ENCODE measurements at places on chromosomes 7 and 10. TPM values are rescaled to one million over a fixed set of nuclear protein-coding genes. Genes with fewer than 3 reads are reported as not detected.

ATG9B gene
- total RNA-seq = 1.2 TPM

DNA sequence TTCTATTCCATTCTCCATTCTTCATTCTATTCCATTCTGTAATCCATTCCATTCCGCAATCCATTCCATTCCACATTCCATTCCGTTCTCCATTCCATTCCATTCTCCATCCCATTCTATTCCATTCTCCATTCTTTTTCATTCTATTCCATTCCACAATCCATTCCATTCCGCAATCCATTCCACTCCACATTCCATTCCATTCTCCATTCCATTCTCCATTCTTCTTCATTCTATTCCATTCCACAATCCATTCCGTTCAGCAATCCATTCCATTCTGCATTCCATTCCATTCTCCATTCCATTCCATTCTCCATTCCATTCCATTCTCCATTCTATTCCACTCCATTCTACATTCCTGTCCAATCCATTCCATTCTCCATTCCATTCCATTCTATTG, 85.2 kb downstream of the NSUN6 start:
- H3K27ac ChIP-seq = no peak overlapping the region
- no peaks in the 10 kb centered on the region for H3K4me1 ChIP-seq
- no peak overlapping the region for H3K4me3 ChIP-seq

CTBP2 gene
- 80.6 TPM for total RNA-seq

- H3K4me1 ChIP-seq = no peaks in the 10 kb centered on the region
- no peaks in the 10 kb centered on the region for H3K36me3 ChIP-seq
- H3K27me3 ChIP-seq = no peaks in the 10 kb centered on the region
- H3K4me3 ChIP-seq = no peak overlapping the region
Measured at GRCh38 chr7:18016547-18017444, 10.8 kb downstream of the PRPS1L1 start.

- no peak overlapping the region for H3K27ac ChIP-seq
- H3K36me3 ChIP-seq = no peaks in the 10 kb centered on the region
- no peak overlapping the region for H3K4me3 ChIP-seq
- no peaks in the 10 kb centered on the region for H3K27me3 ChIP-seq
Measured at GRCh38 chr10:103514244-103514643, 20.7 kb downstream of the NEURL1 start.

CH25H gene
- total RNA-seq = 5.6 TPM

GRCh38 chr10:133133471-133134231, 26.4 kb upstream of the KNDC1 start:
- H3K36me3 ChIP-seq = no peaks in the 10 kb centered on the region
- H3K27me3 ChIP-seq = no peaks in the 10 kb centered on the region
- H3K4me1 ChIP-seq = no peaks in the 10 kb centered on the region
- DNase-seq = no peak
- no peak overlapping the region for H3K27ac ChIP-seq

GRCh38 chr7:2732388-2732787, 44.4 kb downstream of the AMZ1 start:
- H3K36me3 ChIP-seq = peaks cover 3% of the 10 kb centered on the region
- no peaks in the 10 kb centered on the region for H3K27me3 ChIP-seq
- DNase-seq = no peak
- peaks cover 17% of the 10 kb centered on the region for H3K4me1 ChIP-seq

PDAP1 gene
- 87.5 TPM for total RNA-seq

DNA sequence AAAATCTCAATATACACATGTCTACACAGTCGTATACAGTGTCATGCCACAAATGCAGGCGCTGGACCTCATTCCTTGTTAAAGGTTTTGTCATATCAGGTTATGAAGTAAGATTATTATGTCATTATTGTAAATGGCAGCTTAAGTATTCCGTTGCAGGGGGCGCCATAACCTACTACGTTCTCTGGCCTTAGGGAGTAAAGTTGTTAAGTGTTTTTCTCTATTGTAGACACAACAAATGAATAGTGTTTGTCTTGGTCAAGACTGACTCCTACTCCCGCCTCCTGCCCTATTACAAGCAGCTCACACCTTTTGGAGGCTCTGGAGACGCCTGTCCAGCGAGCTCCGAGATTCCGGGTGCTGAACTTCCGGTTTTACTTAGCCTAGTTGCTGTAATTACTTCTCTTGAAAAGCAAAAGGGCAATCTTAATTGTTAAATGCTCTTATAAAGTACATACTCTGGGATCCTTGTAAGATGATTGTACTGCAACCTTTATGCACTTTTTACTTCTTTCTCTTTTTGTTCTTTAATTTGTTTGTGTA, 994 bp downstream of the GATAD1 start:
- peak; percentile 8 for DNase-seq
- H3K27me3 ChIP-seq = no peaks in the 10 kb centered on the region
- H3K27ac ChIP-seq = peak overlapping the region; percentile 93
- H3K4me3 ChIP-seq = peak overlapping the region; percentile 97
- peaks cover 20% of the 10 kb centered on the region for H3K36me3 ChIP-seq

DNA sequence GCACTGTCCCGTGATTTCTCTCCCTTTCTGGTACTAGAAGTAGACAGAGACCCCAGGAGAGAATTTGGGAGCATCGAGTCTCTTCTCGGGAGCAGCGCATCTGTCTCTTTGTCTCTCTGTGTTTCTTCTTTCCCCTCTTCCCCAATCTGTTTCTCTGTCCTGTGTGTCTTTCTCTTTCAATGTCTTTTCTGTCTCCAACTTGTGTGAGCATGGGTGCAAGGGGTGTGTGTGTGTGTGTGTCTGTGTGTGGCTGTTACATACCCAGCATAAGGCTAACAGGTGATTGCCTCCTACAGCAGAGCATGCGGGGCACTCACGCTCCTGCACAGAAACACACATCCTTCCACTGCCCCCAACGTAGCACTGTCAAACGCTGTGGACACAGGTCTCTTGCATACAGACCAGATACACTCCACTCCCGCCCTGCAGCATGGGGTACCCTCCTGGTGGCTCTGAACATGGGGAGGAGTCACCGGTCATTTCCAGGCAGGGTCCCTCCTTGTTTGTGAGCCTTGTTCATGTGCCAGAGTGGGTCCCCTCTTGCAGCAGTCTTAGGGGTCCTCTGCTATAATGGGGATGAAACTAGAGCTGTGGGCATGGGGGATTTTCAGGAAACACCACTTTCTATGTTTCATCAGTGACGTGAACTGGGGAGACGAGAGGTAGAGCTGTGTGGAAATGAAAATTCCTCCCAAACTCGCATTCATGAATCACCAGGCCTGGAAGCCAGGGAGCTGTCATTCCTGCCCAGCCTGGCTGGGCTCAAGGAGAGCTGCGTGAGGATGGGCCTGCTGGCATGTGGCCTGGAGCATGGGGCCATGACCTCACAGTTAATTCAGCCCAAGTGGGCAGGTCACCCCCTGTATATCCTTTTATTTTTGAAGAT, 980 bp downstream of the ADAMTS14 start:
- peak overlapping the region; percentile 55 for H3K4me3 ChIP-seq
- DNase-seq = no peak

AGAP4 gene
- total RNA-seq = 20.5 TPM

DNA sequence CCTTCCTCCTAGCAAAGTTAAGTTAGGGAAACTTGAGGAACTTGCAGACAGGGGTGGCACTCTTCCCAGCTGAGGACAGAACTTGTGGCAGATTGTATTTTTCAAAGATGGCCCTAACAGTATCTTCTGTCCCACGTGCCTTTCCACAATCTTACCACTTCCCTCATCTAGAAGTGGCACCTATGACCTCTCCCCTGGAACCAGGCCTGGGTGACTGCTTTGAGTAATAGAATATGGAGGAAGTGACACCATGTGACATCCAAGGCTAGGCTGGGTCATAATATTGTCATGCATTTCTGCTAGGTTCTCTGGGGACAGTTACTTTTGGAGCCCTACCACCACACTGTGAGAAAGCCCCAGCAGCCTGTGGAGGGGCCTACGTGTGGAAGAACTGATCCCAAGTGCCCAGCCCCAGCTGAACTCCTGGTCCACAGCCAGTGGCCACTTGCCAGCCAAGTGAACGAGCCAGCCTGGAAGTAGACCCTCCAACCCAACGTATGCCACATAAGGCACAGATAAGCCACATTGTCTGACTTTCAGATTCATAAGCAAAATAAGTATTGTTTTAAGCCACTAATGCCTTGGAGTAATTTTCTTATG, 193.7 kb downstream of the PTPN20 start:
- H3K27ac ChIP-seq = no peak overlapping the region
- no peak for DNase-seq
- no peak overlapping the region for H3K4me3 ChIP-seq
- no peaks in the 10 kb centered on the region for H3K36me3 ChIP-seq
- no peaks in the 10 kb centered on the region for H3K27me3 ChIP-seq

GDI2 gene
- 141 TPM for total RNA-seq

DNA sequence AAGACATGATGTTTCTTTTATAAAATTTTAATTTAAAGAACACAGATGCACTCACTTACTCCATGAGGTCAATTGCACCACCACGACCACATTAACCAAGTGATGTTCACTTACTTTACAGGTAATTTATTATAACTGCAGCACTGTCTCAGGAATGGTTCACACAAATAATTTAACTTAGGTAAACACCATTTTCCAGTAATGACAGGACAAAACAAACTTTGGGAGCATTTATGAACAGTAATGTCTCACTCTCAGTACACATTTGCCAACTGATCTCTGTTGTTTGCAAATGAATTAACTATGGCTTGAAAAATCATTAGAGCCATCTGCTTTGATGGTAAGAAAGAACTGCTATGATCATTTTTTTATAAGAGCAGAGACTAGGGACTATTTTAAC, 150.4 kb downstream of the ETV1 start:
- H3K36me3 ChIP-seq = no peaks in the 10 kb centered on the region
- H3K4me3 ChIP-seq = no peak overlapping the region
- H3K4me1 ChIP-seq = no peaks in the 10 kb centered on the region
